ENCODE measurements at places on chromosomes 12 and 14.

- H3K4me1 ChIP-seq, result peaks cover 8% of the 10 kb centered on the region
- no peak overlapping the region for H3K27ac ChIP-seq
- DNase-seq, result no peak
- no peak overlapping the region for H3K4me3 ChIP-seq
- 0 out of 2 replicates have a peak, but pooled peaks cover 3% of the 10 kb centered on the region for H3K36me3 ChIP-seq
Measured at GRCh38 chr12:107431942-107432341, 253.7 kb upstream of the PWP1 start.

DNA sequence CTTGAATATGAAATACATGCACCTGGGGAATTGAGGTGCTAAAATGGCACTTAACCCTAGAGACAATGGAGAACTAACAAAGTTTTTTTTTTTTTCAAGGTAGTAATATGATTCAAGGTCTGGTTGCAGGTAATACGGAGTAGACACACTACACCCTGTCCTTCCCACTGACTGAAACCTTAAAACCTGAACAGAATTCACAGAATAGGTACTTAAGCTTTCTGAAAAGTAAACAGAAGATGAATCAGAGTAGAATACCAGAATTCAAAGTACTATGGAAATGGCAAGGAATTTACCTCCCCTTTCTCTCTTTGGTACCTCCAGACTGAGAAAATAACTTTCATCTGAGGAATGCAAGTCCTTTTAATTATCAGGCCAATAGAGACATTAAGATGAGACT is 87.2 kb downstream of the PAPLN start:
- no peaks in the 10 kb centered on the region for H3K27me3 ChIP-seq
- H3K27ac ChIP-seq, result peak overlapping the region; percentile 52
- H3K36me3 ChIP-seq, result no peaks in the 10 kb centered on the region
- H3K4me1 ChIP-seq, result peaks cover 31% of the 10 kb centered on the region
- DNase-seq, result no peak

DNA sequence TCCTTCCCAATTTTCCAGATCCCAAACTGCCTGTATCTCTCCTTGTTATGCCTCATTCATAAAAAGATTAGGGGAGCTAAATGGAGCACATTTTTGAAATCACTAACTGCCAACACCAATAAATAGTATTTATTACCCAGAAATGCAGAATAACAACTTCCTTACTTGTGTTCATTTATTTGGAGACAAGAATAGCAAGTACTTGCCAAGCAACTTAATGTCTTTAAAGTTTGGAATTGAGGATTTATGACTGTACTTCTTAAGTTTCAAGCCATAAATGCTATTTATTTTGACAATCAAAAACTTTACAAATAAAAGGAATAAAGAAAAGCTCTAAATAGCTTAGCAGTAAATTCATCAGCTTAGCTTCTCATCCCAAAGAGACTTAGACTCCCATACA is 626.1 kb upstream of the NOVA1 start:
- no peak overlapping the region for H3K4me3 ChIP-seq
- H3K27ac ChIP-seq, result no peak overlapping the region
- DNase-seq, result no peak
- H3K36me3 ChIP-seq, result peaks cover 21% of the 10 kb centered on the region
- no peaks in the 10 kb centered on the region for H3K27me3 ChIP-seq
- H3K4me1 ChIP-seq, result peaks cover 11% of the 10 kb centered on the region

DNA sequence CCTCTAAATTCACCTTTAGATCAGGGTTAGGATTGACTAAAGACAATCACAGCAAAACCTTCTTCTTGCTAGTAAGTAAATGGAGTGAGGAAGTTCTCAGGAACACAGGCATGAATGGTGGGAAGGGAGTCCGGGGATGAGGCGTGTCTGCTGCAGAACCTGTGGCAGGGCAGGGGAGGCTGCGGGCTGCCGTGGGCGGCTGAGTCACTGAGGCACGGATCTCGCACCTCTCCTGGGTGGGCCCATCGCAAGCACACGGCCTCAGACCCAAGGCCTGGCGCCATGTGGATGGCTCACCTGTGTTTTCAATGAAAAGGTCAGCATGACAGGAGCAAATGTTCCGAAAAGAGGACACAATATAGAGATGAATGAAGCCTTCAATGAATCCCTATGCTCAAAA is 85.4 kb downstream of the PIWIL1 start:
- no peak overlapping the region for H3K27ac ChIP-seq
- H3K36me3 ChIP-seq, result no peaks in the 10 kb centered on the region
- no peak overlapping the region for H3K4me3 ChIP-seq
- H3K4me1 ChIP-seq, result 0 out of 2 replicates have a peak, but pooled peaks cover 3% of the 10 kb centered on the region
- no peak for DNase-seq

DNA sequence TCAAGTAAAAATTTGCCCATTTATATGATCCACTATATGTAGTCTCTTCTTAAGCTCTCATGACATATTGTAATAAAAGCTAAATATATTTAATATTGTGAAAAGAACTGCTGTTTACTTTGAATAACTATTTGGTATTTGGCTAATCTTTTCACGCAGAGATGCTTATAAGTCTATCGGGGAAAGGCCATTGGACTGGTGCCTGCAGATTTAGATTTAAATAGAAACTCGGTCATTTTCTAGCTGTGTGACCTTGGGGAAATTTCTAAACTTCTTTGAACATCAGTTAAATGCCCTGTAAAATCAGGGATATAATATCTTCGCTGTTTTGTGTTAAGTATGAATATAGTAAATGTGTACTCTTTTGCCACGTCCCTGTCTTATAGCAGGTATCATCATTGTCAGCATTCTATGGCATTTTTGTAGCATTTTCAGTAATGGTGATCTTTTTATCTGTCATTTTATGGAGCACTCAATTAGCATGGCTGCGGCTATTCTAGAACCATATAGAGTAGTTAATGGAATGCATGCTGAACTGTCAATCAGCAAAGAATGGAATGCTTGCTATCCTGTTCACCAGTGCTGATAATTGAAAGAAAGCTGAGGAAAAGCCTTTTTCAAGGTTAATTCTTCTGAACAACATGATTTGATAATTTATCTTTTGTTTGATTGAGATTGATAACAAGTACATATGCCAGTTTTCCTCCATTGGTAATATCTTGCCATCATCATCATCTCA is 181.2 kb downstream of the TMTC2 start:
- H3K36me3 ChIP-seq, result peaks cover 3% of the 10 kb centered on the region
- no peak overlapping the region for H3K27ac ChIP-seq
- peaks cover 34% of the 10 kb centered on the region for H3K4me1 ChIP-seq
- no peak overlapping the region for H3K4me3 ChIP-seq

GRCh38 chr14:71231521-71232393 is 324.5 kb downstream of the PCNX1 start:
- no peaks in the 10 kb centered on the region for H3K36me3 ChIP-seq
- no peak overlapping the region for H3K4me3 ChIP-seq
- DNase-seq, result peak; percentile 19
- H3K27me3 ChIP-seq, result no peaks in the 10 kb centered on the region

DNA sequence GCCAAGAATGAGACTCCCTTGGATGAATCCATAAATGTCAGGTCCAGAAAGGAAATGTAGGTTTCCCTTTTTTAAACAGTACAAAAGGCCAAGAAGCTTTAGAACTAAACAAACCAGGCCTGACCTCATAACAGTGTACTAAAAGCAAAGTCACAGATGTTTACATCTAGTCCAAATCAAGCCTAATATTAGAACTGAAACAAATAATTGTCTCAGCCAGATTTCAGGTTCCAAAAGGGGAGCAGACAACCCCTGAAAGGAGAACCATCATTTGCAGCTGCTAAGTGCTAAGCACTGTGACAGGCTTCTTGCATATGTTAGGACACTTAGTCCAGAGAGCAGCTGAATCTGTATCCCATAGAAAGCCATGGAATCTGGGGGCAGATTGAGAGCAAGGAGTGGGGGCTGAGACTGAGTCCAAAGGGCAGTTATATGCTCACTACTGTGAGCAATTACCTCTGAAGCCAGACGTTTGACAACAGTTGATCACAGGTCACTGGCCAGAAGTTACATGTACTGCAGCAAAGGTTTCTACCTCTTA is 90.1 kb downstream of the STXBP6 start:
- H3K4me3 ChIP-seq, result no peak overlapping the region
- no peak overlapping the region for H3K27ac ChIP-seq
- no peaks in the 10 kb centered on the region for H3K27me3 ChIP-seq
- no peak for DNase-seq

DNA sequence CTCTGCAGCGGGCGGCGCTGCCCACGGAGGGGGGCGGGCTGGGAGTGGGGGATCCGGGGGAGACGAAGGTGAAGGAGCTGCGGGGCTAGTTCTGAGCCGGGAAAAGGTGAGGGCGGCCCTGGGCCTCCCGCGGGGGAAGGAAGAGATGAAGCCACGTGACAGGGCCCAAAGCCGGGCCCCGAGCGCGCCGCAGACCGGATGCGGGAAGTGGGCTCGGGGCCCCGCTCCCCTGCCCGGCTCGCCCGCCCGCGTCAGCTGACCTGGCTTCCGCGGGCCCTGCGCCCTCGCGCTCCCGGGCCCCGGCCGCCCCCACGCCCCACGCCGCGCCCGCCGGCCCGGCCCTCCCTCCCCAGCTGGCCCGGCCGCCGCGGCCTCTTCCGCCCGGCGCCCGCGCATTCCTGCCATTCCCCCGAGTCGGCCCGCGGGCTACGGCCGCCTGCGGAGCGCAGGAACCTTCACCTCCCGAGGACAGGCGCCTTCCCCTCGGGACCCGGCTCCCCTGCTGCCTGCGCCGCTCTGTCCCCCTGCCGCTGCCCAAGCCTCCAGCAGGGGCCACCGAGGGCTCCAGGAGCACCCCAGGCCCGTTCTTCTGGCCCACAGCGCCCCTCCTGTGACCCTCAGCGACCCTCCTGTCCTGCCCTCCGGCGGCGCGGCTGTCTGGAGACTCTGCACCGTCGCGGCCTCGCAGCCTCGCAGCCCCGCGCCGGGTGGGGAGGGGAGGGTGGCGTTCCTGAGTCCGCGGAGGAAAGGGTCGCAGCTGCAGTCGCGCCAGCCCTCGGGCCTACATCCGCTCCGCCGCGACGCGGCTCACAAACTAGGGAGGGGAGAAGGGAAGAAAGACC is 20.4 kb downstream of the NINJ2 start:
- peak overlapping the region; percentile 66 for H3K4me3 ChIP-seq
- H3K27me3 ChIP-seq, result no peaks in the 10 kb centered on the region
- H3K27ac ChIP-seq, result no peak overlapping the region
- no peaks in the 10 kb centered on the region for H3K36me3 ChIP-seq

DNA sequence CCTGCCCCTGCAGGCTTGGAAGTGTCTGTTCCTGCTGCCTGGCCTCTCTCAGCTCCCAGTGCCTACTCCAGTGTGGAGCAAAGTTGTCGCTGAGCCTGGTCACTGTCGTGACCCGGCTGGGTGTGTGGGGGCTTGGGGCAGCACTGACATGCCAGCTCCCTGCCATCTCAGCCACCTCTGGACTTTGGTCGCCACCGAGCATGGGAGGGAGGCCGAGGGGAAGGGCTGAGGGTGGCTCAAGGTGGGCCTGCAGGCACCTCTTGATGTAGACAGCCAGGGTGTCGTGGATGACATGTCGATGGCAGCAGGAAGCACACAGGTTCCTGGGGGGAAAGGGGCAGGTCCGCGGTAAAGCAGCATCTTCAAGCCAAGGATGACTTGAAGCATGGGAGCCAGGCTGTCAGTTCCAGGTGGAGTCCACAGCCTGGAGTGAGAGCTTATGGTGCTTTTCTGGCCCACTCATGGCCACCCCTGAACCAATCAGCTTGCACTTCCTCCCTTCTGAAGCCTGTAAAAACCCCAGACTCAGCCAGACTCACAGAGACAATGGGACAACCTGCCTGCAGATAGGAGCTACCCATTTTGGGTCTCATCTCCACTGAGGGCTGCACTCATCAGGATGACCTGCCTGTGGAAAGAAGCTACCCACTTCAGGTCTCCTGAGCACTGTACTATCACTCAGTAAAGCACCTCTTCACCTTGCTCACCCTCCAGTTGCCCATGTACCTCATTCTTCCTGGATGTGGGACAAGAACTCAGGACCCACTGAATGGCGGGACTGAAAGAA is 210.1 kb downstream of the MON2 start:
- no peak for DNase-seq
- peaks cover 27% of the 10 kb centered on the region for H3K4me1 ChIP-seq
- peaks cover 54% of the 10 kb centered on the region for H3K36me3 ChIP-seq
- no peak overlapping the region for H3K4me3 ChIP-seq

GRCh38 chr12:43921666-43922337 is 85.9 kb downstream of the TMEM117 start:
- no peaks in the 10 kb centered on the region for H3K36me3 ChIP-seq
- H3K27me3 ChIP-seq, result no peaks in the 10 kb centered on the region
- DNase-seq, result no peak

DNA sequence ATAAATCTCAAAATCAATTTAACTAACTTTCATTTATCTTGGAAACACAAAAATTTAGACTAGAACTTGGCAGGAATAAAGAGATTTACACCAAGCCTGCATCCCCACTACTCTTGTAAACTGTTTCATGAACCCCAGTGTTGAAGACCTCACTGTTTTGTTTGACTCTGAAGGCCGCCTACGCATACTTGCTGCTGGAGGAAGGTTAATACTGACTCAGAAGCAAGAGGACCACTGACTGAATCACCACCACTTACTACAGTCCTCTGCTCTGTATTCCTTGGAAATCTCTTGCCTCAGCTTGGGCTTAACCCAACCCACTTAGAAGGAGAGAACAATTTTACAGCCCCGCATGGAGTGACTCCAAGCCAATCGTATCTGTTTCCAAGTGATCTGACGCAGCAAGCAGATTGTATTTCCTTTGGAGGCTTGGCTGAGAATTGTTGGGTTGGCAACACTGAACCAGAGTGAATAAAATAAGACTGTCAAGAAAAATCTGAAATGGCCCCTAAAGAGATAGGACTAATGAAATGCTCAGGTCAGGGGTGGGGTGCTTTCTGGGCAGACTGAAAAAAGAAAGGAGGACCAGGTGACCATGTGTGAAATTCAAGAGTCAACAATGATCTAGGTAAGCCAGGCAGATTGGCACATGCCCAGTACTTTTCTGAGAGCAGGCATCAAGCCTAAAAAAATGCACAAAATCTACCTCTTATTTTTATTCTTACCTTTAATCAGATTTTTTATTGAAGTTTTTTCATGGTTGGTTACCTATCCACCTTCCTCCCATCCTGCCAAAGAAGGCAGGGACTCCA is 248.6 kb downstream of the ZFP36L1 start:
- H3K27me3 ChIP-seq, result peaks cover 3% of the 10 kb centered on the region
- H3K4me1 ChIP-seq, result peaks cover 19% of the 10 kb centered on the region
- no peaks in the 10 kb centered on the region for H3K36me3 ChIP-seq
- DNase-seq, result no peak
- H3K4me3 ChIP-seq, result no peak overlapping the region
- no peak overlapping the region for H3K27ac ChIP-seq

GRCh38 chr14:24846261-24846660 is 203.7 kb downstream of the STXBP6 start:
- H3K4me1 ChIP-seq, result peaks cover 10% of the 10 kb centered on the region
- DNase-seq, result no peak
- H3K4me3 ChIP-seq, result no peak overlapping the region

- H3K36me3 ChIP-seq, result no peaks in the 10 kb centered on the region
- peaks cover 38% of the 10 kb centered on the region for H3K4me1 ChIP-seq
- H3K4me3 ChIP-seq, result no peak overlapping the region
- no peak for DNase-seq
Measured at GRCh38 chr12:116263431-116263830, 14.1 kb downstream of the MED13L start.

DNA sequence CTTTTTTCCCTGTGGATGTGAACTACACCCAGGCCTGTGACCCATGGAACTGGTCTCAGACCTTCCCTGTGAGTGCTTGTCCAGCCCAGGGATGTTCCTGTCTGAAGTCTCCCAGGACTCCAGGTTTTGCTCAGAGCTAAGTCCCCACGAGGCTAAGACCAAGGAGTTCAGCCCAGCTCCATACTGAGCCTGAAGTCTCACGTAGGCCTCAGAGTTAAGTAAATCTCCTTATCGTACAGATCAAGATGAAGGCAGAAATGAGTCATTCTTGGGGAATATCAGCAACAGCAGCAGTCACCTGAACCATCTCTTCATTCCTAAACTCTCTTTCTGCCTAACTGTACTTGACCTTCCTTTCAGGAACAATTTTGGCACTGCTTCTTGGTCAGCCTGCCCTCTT is 139.8 kb downstream of the ANO6 start:
- H3K27me3 ChIP-seq, result no peaks in the 10 kb centered on the region
- H3K27ac ChIP-seq, result peak overlapping the region; percentile 62
- peaks cover 13% of the 10 kb centered on the region for H3K4me1 ChIP-seq
- no peak for DNase-seq
- no peak overlapping the region for H3K4me3 ChIP-seq
